ENCODE measurements at places on chromosomes 5 and 9.

DNA sequence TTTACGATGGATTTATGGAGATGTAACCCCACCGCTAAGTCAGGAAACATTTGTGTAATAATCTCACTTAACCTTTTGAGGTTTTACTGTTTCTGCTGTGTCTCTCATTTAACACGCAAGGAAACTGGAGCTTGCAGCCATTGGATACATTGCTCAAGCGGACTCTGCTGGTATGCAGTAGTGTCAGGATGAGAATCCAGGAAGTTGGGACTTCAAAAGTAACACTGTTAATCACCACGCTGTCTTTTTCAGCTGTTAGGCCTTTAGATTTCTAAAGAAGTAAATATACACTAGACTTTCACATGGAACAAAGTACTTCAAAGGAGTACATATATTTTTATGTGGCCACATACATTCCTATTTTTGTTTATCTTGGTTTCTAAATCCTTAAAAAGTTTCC, 114.7 kb downstream of the LPAR1 start:
- DNase-seq, result peak; percentile 3
- no peaks in the 10 kb centered on the region for H3K27me3 ChIP-seq
- H3K4me3 ChIP-seq, result no peak overlapping the region
- no peak overlapping the region for H3K27ac ChIP-seq

DNA sequence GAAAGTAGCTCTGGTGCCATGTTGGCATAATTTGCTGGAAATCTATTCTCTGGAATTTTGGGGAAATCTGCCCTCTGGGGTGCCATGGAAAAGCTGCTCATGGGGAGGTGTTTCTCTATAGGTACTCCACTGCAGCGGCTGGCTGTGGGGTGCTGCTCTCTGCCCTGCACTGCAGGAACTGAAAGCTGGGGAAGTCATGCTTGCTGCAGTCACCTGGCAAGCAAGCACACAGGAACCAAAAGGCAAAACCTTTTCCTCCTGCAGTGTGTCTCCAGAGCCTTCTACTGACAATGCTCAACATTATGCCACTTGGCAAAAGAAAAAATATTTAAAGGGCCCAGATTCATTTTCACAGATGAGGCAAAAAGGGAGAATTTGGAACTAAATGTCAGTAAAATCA, 25.8 kb upstream of the CARNMT1 start:
- H3K4me1 ChIP-seq, result no peaks in the 10 kb centered on the region
- no peak overlapping the region for H3K27ac ChIP-seq
- no peak overlapping the region for H3K4me3 ChIP-seq
- H3K27me3 ChIP-seq, result no peaks in the 10 kb centered on the region

GRCh38 chr5:94891565-94891964, 273.1 kb downstream of the SLF1 start:
- H3K4me1 ChIP-seq, result no peaks in the 10 kb centered on the region
- DNase-seq, result no peak
- H3K4me3 ChIP-seq, result no peak overlapping the region
- no peaks in the 10 kb centered on the region for H3K27me3 ChIP-seq
- H3K27ac ChIP-seq, result no peak overlapping the region

DNA sequence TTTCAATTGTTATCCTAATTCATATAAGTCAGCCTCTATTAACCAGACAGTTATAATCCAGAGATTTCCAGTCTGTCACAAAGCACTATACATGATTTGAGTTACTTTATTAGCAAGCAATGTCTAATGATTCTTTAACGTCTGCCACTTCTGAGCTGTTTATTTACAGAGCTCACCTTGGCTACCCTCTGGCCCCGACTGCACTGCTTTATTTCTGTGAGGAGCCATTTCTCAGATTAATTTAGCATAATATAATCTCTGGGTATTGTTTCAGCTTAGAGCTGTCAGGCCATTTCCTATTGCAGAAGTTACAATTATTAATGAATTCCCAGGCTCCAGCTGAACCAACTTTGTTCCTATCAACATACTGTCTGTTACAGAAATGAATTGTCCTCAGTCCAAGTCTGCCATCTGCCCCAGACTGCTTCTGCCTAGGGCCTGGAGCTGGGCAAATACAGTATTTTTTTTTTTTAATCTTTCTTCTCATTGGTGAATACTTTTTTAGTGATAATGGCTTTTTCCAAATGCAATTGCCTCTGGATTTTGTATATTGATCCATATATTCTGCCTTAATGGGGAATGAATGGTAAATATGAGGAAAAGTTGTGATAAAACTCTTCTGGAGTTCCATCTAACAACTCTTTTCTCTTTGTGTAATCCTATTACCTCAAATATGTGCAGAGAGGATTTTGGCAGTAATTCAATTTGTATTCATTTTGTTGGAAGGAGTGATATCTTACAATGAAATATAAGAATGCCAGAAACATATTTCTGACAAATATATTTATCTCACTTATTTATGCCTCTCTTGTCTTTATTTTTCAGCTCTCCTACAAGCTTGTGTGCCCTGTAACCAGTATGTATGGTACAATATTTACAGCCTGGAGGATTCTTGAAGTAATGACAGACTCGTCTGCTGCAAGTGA, 104.7 kb downstream of the FOCAD start:
- H3K27me3 ChIP-seq, result no peaks in the 10 kb centered on the region
- no peak overlapping the region for H3K4me3 ChIP-seq
- no peaks in the 10 kb centered on the region for H3K4me1 ChIP-seq
- H3K36me3 ChIP-seq, result no peaks in the 10 kb centered on the region

GRCh38 chr5:41925555-41925951, 472 bp downstream of the FBXO4 start:
- no peaks in the 10 kb centered on the region for H3K27me3 ChIP-seq
- peak overlapping the region; percentile 91 for H3K27ac ChIP-seq
- peaks cover under 1% of the 10 kb centered on the region for H3K36me3 ChIP-seq
- peaks cover 19% of the 10 kb centered on the region for H3K4me1 ChIP-seq
- H3K4me3 ChIP-seq, result peak overlapping the region; percentile 84
- DNase-seq, result peak; percentile 88

DNA sequence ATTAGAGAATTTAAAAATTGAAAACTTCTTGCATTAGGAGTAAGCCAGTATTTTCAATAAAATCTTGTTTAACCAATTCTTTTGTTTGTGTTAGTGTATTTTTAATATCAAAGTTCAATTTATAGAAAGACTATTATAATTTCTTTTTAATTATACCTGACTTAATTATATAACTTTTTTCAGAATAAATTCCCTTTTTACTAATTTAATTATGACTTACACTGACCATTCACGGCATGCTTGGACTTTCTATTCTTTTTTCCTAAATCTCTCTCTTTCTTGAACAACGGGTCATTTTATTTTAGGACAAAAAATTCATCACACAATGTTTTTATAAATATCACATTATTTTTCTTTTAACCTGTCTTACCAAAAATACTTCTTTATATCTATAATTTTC, 555.3 kb upstream of the PTGER4 start:
- no peaks in the 10 kb centered on the region for H3K4me1 ChIP-seq
- DNase-seq, result no peak
- H3K4me3 ChIP-seq, result no peak overlapping the region
- H3K27ac ChIP-seq, result no peak overlapping the region
- H3K36me3 ChIP-seq, result no peaks in the 10 kb centered on the region

GRCh38 chr5:78626009-78626571, 22.5 kb downstream of the LHFPL2 start:
- peaks cover 17% of the 10 kb centered on the region for H3K4me1 ChIP-seq
- H3K36me3 ChIP-seq, result peaks cover 22% of the 10 kb centered on the region
- no peak for DNase-seq
- H3K27ac ChIP-seq, result no peak overlapping the region
- no peaks in the 10 kb centered on the region for H3K27me3 ChIP-seq
- no peak overlapping the region for H3K4me3 ChIP-seq

- H3K4me1 ChIP-seq, result no peaks in the 10 kb centered on the region
- H3K4me3 ChIP-seq, result no peak overlapping the region
- H3K36me3 ChIP-seq, result no peaks in the 10 kb centered on the region
- DNase-seq, result no peak
Measured at GRCh38 chr9:84970432-84970831, 300.9 kb downstream of the NTRK2 start.

GRCh38 chr5:174115226-174115625, 69.7 kb downstream of the NSG2 start:
- H3K27me3 ChIP-seq, result no peaks in the 10 kb centered on the region
- no peak for DNase-seq
- H3K4me1 ChIP-seq, result no peaks in the 10 kb centered on the region
- no peaks in the 10 kb centered on the region for H3K36me3 ChIP-seq
- no peak overlapping the region for H3K27ac ChIP-seq

GRCh38 chr5:142403583-142403982, 78.8 kb upstream of the SPRY4 start:
- H3K27me3 ChIP-seq, result no peaks in the 10 kb centered on the region
- H3K36me3 ChIP-seq, result no peaks in the 10 kb centered on the region
- H3K27ac ChIP-seq, result no peak overlapping the region
- DNase-seq, result no peak
- H3K4me1 ChIP-seq, result no peaks in the 10 kb centered on the region

GRCh38 chr9:80763536-80763935, 925.8 kb downstream of the TLE1 start:
- H3K27ac ChIP-seq, result no peak overlapping the region
- H3K4me3 ChIP-seq, result no peak overlapping the region
- no peaks in the 10 kb centered on the region for H3K27me3 ChIP-seq
- DNase-seq, result no peak

GRCh38 chr5:17206021-17206420, 11.4 kb upstream of the BASP1 start:
- no peaks in the 10 kb centered on the region for H3K36me3 ChIP-seq
- H3K27ac ChIP-seq, result no peak overlapping the region
- no peak for DNase-seq
- peaks cover 3% of the 10 kb centered on the region for H3K4me1 ChIP-seq
- no peak overlapping the region for H3K4me3 ChIP-seq

DNA sequence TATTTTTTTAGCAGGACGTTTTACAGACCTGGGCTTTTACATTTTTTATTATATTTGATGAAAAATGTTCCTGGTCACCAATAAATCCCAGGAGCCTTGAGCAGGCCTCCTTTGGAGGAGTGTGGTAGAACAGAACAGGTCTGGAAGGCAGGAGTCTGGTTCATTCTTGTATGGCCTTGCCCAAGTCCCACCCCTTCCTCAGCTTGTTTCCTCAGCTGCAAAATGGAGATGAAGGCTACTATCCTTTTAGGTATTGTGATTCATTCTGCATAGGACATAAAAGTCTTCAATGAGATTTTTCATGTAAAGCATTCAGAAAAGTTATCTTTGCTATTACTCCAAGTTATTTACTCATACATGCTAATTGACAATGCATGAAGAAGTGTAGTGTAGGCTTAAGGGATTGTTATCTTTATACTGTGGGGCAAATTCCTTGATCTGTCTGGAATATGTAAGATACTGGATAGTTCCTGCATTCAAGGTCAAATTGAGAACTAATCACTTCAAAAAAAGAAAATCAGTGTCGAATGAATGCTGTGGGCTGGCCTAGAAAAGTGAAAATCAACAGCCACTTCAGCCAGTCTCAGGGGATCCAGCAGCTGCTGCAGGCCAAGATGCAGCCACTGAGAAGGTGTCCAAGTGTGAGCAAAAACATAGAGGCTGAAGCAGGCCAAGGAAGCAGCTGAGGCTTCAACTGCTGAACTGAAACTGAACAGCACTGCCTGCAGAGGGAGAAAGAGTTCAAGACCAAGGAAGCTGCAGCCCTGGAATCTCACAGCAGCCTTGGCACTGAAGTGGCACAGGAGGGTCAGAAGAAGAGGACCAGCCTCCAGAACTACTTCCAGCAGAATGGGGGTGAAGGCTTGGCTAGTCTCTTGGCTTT, 15.5 kb upstream of the SLC36A3 start:
- H3K4me3 ChIP-seq, result no peak overlapping the region
- no peaks in the 10 kb centered on the region for H3K27me3 ChIP-seq
- H3K36me3 ChIP-seq, result no peaks in the 10 kb centered on the region
- no peaks in the 10 kb centered on the region for H3K4me1 ChIP-seq
- H3K27ac ChIP-seq, result no peak overlapping the region

- H3K4me3 ChIP-seq, result no peak overlapping the region
- no peaks in the 10 kb centered on the region for H3K4me1 ChIP-seq
- H3K27me3 ChIP-seq, result no peaks in the 10 kb centered on the region
- no peak overlapping the region for H3K27ac ChIP-seq
Measured at GRCh38 chr5:162209005-162209605, 141.5 kb downstream of the GABRG2 start.

DNA sequence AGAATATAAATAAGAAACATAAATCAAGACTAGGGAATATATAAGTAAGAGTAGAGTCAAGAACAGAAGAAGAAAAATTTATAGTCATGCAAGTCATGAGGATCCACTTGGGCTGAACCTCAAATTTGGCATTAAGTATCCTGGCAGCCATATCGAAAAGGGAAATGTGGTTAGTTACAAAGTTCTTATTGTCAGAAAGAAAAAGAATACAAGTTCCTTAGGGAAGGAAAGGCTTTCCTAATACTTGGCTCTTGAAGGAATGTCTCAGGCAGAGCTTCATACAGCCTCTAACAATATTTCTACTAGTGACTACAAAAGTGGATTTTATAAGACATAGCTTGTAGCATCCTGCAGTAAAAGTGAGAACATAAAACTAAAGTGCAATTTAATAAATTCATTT, 45.4 kb downstream of the TMEM252 start:
- DNase-seq, result no peak
- no peak overlapping the region for H3K4me3 ChIP-seq
- H3K36me3 ChIP-seq, result no peaks in the 10 kb centered on the region
- no peaks in the 10 kb centered on the region for H3K4me1 ChIP-seq
- H3K27ac ChIP-seq, result no peak overlapping the region
- no peaks in the 10 kb centered on the region for H3K27me3 ChIP-seq

- peaks cover 2% of the 10 kb centered on the region for H3K36me3 ChIP-seq
- peak overlapping the region; percentile 59 for H3K27ac ChIP-seq
- H3K4me1 ChIP-seq, result peaks cover 25% of the 10 kb centered on the region
- DNase-seq, result peak; percentile 97
Measured at GRCh38 chr9:36401164-36401740, 1.2 kb upstream of the RNF38 start.

All from osteoblast (primary cell).